ENCODE measurements at places on chromosomes 3 and 15.

DNA sequence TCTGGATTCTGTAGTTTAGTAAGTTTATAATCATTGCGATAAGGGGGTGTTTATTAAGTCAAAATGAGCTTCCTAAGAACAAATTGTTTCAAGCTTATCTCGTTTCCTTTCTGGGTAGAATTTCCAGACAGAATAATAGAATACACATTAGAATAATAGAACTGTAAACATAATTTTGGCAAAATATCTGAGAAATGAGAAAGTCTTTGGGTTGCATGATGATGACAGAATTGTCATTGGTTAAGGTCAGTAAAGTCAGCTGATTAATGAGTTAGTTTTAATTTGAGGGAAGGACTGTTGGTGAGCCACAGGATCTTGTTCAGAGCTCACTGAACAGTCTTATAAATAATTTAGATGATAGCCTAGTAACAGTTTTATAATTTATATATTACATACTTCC lies 10.2 kb downstream of the EIF2A start:
- DNase-seq: no peak

GRCh38 chr3:100335434-100335833 lies 877 bp downstream of the NIT2 start:
- DNase-seq: no peak

- no peak for DNase-seq
Observed at GRCh38 chr15:73852507-73852906, 20.9 kb upstream of the TBC1D21 start.

GRCh38 chr15:69719527-69720240 lies 267.1 kb downstream of the RPLP1 start:
- peak; percentile 36 for DNase-seq

DNA sequence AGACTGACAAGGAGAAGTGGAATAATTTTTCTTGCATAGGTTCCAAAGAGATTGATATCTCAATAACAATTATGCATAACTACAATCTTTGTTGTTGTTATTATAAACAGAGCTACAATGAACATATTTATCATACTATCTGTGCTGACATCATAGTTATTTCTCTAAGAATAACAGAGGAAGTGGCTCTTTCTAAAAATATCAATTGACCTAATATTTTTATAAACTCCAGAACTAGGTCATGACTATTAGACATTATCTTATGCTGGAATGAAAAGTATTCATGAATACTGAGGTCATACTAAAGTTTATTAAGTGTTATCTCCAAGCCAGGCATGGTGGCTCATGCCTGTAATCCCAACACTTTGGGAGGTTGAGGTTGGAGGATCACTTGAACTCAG lies 114.1 kb downstream of the DCLK3 start:
- no peak for DNase-seq

DNA sequence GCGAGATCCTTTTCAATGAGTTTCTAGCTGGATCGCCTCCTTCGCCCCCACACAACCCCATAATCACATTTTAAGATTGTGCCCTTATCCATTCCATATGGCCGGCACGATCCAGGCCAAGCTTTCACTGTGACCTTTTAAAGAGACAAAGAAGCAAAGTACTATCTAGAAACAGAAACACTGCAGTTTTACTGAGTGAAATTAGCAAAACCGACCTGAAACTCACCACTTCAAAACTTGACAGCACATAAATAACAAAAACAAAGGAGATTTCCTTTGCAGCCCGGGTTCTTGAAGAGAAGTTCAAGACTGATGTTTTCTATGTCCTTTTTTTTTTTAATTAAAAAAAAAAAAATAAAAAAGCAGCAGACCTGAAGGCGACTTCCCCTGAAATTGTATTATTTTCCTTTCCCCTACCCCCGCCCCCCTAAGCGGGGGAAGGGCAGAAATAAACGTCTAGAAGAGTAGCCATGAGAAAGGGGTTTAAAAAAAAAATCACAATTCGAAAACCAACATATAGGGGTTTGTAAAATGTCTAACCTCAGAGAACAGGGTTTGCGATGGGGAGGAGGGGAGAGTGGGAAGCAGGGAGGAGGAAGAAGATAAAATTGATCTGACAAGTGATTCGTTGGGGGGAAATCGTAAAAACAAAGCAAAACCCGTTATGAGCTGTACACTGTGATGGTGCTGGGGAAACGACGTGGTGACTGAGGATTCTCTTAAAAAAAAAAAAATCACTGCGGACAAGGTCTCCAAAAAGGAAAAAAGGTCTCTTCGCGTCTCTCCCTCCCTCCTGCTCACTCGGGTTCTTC lies 1.5 kb downstream of the SATB1 start:
- DNase-seq: no peak

DNA sequence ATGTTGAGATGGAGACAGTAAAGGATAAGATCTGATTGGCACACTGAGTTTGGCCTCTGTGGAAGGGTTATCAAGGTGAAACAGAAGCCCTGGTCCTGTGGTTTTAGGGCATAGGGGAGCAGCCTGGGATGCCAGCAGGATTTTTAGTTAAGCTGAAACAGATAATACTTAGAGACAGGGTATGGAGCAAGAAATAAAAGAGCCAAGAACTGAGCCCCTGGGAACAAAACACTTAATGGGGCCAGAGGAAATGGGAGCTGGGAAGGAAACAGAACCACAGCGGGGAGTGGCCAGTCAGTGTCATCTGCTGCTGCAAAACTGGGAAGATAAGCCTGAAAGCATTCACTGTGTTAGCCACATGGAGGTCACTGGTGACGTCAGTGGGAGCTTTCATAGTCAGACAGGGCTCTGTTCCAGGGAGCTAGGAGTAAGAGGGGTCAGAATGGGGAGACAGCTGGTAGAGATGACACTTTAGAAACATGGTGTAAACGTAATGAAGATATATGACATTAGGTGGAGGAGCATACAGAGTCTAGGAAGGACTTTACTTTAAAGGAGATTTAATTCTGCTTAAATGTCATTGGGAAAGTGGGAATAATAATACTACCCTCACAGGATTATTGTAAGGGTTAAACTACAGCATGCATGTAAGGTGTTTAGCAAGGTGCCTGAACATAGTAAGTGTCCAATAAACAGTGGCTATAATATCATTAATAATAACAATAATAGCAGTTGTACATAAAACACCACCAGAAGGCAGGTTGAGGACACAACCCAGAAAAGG lies 172.7 kb upstream of the CTNNB1 start:
- DNase-seq: no peak

- DNase-seq: peak; percentile 30
Observed at GRCh38 chr3:53196575-53197407, 35.8 kb downstream of the PRKCD start.

- no peak for DNase-seq
Observed at GRCh38 chr15:59995568-59996297, 8.4 kb upstream of the FOXB1 start.

GRCh38 chr3:54756330-54756731 lies 171.5 kb downstream of the LRTM1 start:
- no peak for DNase-seq

DNA sequence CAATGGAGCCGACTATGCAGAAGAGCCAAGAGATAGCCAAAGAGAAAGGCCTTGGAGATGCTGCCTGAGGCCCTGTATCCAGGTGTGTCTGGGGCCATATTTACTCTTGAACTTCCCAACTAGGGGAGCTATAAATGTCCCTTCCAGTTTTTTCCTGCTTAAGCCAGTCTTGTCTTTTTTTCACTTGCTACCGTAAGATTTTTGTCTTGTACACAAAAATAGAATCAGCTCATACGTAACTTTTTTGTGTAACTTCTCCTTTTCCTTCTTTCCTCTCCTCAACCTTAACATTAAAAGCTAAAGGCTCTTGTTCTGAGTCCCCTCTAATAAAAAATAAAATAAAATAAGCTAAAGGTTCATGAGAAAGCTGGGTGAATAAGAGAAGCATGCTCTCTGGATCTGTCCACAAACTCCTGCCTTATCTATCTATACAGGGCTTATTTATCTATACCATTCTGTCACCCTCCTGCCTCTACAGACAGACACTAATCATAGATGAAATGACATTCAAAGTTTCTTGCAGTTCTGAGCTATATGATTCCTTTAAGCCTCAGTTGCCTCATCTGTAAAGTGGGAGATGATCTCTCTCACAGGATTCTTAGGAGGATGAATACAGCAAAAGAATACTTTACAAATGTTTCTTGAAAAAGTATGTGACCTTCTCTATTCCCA lies 4.6 kb downstream of the SUMF1 start:
- no peak for DNase-seq

GRCh38 chr3:183265157-183265642 lies 12.1 kb downstream of the B3GNT5 start:
- DNase-seq: no peak

- DNase-seq: no peak
Observed at GRCh38 chr3:5423076-5423475, 235.6 kb downstream of the EDEM1 start.

DNA sequence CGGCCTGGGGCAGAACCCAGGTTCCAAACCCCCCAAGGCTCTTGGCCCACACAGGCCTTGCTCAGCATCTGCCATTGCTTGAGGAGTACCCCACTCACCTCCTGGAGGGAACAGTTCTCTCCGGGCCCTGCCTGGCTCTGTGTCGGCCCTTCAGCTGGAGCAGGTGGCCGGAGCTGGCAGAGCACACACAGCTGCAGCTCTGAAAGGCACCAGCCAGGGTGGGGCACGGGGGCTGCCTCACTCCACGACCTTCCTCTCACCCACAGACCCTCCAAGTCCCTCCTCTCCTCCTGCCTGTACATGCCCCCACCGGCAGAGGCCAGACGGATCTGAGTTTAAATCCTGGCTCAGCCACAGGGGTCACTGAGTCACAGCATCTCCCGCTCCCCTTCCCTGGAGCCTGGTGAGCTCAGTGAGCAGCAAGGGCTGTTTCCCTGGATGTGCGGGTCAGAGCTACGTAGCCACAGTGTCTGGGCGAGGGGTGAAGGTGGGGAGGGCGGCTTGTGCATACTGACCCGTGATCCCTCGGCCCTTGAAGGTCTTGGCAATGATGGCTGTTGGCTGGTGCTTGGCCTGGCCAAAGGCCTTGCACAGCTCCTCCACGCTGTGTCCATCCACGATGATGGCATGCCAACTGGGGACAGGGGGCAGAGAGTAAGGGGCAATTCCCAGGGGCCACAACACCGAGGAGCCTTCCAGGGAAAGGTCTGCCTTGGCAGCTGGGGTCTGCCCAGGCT lies 23.0 kb downstream of the TKT start:
- DNase-seq: no peak

DNA sequence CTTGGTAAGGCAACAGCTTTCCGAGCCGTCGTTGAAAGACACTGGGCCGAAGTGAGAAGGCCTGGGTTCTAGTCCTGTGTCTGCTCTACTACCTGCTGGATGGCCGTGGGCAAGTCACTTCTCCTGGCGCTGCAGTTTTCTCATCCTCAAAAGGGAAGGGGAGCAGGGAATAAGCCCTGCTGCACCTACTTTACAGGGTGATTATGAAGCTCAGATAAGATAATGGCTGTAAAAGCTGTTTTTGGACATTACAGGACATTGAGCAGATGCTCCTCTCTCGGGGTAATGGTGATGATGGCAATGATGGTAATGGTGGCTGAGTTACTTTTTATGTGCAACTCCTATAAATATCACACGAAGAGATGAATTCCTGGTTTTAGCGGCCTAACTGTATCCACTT lies 152.6 kb downstream of the FAM43A start:
- DNase-seq: no peak

DNA sequence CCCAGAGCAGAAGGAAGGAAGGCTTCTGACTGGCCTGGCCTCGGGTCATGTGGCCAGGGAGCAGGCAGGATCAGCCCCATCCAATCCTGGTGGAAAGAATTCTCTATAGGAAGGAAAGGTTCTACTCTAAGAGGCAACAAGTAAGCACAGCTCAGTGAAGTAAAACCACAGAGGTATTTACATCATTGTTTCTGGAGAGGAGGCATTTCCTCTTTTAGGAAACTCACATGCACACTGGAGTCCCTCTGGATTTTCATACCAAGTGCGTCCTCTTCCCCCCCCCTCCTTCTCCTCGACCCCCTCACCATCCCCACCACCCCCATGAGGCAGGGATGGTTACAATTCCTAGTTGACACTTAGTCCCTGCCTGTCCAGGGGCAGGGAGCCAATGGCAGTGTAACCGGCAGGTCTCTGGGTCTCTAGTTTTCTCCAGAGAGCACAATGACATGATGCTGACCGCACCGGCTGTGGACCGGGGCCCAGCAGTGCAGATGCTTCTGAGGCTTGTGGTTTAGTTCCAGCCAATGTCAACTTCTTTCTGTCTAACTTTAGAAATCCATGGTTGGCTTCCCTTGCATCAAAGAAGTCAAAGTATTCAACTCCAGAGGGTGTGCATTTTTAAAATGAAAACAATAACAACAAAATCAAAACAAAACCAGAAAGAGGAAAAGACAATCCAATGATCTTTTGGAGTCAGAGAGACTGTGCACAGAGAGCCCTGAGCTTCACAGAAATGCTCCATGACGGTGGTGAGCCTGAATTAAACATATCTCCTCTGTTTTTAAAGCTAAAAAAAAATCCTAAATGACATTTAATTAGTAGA lies 230.3 kb upstream of the TLE3 start:
- no peak for DNase-seq

DNA sequence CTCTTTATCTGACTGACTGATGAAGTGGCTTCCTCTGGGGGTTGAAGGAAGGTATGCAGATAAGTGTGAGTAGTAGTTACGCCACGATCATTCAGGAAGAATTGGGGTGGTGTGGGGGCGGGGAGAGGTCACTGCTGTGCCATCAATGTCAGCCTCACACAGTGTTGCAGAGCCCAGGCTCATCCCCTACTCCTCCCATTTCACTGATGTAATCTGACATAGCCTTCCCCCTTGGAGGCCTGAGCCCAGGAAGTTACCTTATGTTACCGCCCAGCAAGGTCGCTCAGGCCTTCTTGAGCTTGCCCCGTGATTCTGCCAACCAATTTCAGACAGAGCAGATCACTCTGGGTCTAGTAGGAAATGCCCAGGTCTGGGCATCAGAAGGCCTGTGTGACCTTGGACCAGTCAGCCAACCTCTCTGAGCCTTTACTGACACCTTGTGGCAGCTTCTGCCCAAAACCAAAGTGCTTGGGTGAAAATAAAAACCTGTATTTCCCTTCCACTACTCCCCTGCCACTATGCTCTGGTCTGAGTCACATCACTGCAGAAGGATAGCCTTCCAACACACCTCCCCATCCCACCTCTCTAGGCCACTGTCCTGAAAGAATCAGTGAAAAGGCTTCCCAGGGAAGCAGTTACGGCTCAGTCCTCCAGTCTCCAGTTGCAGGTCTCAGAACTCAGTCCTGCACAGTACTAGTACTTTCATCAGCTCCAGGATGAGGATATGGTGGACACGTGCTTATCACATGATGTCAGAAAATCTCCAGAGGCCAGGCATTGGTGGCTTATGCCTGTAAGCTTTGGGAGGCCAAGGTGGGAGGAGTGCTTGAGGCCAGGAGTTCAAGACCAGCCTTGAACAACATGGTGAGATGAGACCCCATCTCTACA lies 28.1 kb upstream of the INSYN1 start:
- no peak for DNase-seq

GRCh38 chr3:126616931-126617330 lies 38.0 kb downstream of the TXNRD3 start:
- DNase-seq: no peak

- DNase-seq: no peak
Observed at GRCh38 chr3:175489406-175489805, 630.3 kb downstream of the NAALADL2 start.

DNA sequence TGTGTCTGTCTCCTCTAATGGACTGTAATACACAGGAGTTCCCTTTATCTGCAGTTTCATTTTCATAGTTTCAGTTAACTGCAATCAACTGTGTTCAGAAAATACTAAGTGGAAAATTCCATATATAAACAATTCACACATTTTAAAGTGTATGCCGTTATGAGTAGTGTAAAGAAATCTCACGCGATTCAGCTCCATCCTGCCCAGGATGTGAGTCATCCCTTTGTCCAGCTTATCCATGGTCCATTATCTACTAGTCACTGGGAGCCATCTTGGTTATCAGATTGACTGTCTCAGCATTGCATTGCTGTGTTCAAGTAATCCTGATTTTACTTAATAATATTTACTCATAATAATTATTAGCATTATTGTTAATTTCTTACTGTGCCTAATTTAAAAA lies 14.5 kb downstream of the ZPLD1 start:
- DNase-seq: no peak

Measured in activated T-helper 9 cell treated with anti-CD3 and anti-CD28 coated beads, Interleukin-2, amount 50 U/mL, for 16 hours (primary cell).